Cardiac muscle cell (in vitro differentiated cells and primary cell): ENCODE measurements at places on chromosomes 1 and 21. TPM values are rescaled to one million over a fixed set of nuclear protein-coding genes. Genes with fewer than 3 reads are reported as not detected.

TOR1AIP2 gene
- polyA plus RNA-seq: 20.7 and 21.9 TPM in 2 replicates

USP33 gene
- polyA plus RNA-seq: 43.8 and 60.0 TPM in 2 replicates

ZNF593OS gene
- polyA plus RNA-seq: 2.9 and 3.4 TPM in 2 replicates

ZNF648 gene
- not detected in 2 replicates for polyA plus RNA-seq

LEMD1 gene
- not detected in 2 replicates for polyA plus RNA-seq
